ENCODE measurements at places on chromosomes 7 and 10. TPM values are rescaled to one million over a fixed set of nuclear protein-coding genes. Genes with fewer than 3 reads are reported as not detected.

Gene SLC26A3
- total RNA-seq, result not detected

Gene CCL24
- not detected for total RNA-seq

Gene CC2D2B
- total RNA-seq, result not detected

Gene NOS3
- total RNA-seq, result 4.5 TPM
